ENCODE measurements at places on chromosomes 6 and 20.

GRCh38 chr6:56521976-56522375 lies 120.7 kb downstream of the DST start:
- DNase-seq: no peak

DNA sequence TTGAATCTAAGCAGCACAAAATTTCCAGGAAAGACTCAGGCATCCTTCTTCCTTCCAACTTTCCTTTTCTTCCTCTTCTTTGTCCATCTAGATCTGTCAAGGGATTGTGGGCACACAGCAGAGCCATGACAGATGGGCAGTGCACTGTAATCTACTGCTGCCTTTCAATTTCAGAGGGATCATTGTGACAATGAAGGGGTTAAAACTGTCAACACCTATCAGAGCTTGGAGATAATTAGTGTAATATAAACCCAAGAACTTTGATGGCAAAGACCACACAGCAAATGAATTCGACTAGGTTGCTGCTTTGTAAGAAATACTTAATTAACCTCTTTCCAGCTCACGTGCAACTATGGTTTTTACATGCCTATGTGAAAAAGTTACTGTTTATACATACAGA lies 55.0 kb downstream of the SAMD5 start:
- no peak for DNase-seq

- no peak for DNase-seq
These were observed 344.3 kb upstream of the ID4 start for GRCh38 chr6:19492636-19493405.

DNA sequence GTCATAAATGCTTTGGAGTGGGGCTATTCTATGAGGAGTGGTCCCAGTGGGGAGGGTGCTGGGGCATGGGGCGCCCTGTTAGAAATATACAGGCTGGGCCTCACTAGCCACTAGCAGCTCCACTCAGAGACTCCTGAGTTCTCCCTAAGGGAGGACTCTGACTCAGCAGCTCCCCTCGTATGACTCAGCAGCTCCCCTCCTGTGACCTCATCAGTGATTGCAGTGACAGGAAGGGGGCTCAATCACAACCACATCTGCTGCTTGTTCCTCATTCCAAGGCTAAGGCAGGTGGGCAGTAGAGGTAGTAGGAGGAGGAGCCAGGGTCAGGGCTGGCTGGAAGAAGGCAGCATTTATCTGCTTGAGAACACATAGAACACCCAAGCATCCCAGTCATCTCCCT lies 73.7 kb downstream of the PRND start:
- no peak for DNase-seq

DNA sequence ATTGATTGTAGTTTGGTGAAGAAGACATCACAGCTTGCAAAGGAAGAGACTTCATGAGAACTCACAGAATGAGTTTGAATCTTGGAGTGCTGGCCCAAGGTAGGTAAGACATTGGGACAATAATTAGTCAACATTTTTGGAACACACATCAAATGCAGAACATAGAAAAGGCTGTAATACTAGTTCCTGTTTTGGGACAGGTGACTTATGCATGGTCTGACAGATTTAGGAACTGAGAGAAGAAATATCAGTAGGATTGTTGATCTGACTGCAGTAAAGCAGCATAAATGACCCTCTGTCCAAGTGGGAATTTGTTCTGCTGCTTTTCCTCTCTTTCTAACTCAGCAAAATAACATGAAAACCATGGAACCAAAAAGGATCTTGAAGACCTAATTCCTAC lies 102.3 kb upstream of the MAP3K7 start:
- no peak for DNase-seq

- no peak for DNase-seq
These were observed 1.5 kb downstream of the PYGB start for GRCh38 chr20:25249198-25249931.

DNA sequence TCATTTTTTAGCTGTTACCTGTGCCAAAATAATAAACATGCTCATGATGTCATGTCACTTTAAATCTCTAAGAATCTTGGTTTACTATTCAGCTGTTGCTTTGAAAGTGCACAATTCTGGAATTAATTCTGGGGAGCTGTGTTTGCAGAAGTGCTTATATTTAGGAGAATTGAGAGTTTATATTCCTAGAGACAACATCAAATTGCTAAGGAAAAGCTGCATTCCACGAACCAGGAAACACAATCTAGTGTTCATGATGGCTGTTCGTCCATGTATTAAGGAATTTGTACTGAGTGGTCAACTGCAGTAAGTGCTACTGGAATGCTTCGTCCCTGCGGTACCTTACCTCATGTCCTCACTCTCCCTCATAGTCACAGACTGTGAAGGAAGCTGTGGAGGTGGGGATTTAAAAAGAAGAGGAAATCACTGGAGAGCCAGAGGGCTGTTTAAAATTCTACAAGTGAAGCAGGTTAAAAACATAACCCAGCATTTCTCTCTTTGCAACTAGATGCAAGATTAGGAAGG lies 161.0 kb downstream of the TRMT11 start:
- no peak for DNase-seq

DNA sequence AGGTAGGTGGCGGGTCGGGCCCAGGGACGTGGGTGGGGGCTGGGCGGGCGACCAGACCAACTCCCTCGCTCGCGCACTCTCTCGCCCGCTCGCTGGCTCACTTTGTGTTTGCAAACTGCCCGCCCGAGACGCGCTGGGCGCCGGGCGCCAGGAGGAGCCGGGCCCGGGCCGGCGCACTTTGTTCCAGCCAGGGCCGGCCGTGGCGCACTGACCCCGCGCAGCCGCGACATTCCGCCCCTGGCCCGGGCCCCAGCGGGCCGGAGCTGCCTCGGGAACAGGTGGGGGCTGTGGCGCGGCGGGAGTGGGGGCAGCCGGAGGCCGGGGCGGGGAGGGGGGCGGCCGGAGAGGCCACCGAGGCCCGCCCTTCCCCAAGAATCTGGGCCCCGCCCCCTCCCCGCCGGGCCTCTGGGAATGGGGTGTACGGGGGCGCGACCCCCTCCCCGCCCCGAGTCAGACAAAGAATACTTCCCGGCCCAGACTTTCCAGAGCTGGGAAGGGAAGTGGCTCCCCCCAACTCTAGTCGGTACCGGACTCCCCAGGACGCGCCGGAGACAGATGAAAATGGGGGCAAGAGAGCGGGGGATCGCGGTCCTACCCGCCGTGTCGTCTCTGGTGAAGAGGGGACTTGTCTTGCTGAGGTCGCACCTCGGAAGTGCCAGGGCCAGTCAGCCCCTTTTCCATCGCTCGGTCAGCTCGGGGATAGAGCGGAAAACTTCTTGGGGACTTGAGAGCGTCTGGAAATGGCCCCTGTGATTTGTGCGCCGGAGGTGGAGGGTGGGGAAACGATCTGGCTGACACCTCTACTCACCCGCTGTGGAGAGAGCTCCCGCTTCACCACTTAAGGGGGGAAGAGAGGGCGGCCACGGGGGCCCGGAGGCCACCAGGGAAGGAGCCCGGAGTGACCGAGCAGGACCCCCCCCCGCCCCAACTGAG lies 951 bp downstream of the FOXP4 start:
- DNase-seq: peak; percentile 41

- DNase-seq: no peak
These were observed 26.4 kb downstream of the CRISP1 start for GRCh38 chr6:49839957-49840356.

- DNase-seq: no peak
These were observed 535.9 kb downstream of the FRK start for GRCh38 chr6:115524821-115525220.

GRCh38 chr20:41081276-41081814 lies 52.7 kb downstream of the TOP1 start:
- DNase-seq: no peak

DNA sequence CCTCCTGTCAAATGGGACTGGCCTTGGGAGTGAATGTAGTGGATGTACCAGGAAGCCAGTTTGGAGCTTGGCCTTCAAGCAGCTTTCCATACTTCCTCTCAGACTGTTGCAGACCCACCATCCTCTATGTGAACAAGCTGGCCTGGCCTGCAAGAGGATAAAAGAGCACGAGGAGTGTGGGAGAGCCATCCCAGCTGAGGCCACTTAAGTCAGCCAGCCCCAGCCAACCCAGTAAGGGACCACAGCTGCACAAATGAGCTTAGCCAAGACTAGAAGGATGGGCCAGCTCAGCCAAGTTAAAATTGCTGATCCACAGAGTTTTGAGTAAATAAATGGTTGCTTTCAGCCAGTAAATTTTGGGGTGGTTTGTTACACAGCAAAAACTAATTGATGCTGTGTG lies 156.9 kb upstream of the SOX4 start:
- DNase-seq: no peak

GRCh38 chr6:167298127-167298526 lies 7.0 kb downstream of the UNC93A start:
- DNase-seq: no peak

- DNase-seq: no peak
These were observed 160.1 kb downstream of the ZFAND3 start for GRCh38 chr6:37979392-37980221.

DNA sequence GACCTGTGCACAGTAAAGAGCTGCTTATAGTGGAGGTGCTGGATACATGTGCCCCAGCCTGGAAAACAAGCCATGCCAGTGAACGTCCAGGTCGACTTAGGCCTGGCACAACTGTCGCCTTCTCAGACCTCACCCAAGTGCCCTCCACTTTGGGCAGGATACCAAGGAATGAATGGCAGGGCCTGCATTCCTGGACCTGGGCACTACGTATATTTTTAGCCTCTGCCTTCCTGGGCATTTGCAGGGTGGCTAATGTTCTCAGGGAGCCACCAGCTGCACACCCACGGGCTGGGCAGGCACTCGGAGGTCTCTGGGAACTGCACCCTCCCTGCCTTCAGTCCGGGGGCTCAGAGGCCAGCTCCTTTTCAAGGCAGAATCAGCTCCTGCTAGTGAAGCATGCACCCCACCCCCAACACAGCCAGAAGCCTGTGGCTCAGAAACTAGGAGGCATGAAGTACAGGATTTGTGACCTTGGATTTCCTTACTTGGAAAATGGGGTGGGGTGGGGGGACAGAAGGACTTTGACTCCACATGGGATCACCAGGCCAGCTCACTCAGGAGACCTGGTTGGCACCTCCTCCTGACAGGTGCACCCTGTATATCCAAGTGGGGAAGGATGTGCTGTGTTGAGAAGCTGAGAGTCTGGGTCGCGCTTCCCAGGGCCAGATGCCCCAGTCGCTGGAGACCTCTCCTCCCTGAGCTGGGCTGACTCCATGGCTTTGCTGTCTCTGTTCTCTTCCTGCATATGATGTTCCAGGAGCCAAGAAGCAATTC lies 2.5 kb upstream of the LSM14B start:
- no peak for DNase-seq

GRCh38 chr20:8547035-8547650 lies 415.1 kb downstream of the PLCB1 start:
- no peak for DNase-seq

- no peak for DNase-seq
These were observed 88.8 kb downstream of the FOXC1 start for GRCh38 chr6:1698527-1698926.

DNA sequence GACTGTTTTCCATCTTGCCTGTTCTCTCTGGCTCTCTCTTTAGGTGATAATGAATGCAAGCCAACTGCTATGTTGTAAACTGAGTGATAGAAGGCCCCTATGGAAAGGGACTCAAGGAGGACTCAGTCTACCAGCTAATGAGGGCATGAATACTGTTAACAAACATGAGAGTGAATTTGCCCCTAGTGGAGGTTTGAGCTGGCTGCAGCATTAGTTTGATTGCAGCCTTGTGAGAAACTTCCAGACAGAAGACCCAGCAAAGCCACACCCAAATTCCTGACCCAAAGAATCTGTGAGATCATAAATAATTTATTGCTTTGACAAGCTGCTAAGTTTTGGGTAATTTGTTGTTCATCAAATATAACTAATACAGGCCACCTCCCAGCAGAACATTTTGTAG lies 50.0 kb upstream of the PLCB1 start:
- no peak for DNase-seq

GRCh38 chr6:113893866-113894265 lies 36.7 kb downstream of the MARCKS start:
- no peak for DNase-seq

DNA sequence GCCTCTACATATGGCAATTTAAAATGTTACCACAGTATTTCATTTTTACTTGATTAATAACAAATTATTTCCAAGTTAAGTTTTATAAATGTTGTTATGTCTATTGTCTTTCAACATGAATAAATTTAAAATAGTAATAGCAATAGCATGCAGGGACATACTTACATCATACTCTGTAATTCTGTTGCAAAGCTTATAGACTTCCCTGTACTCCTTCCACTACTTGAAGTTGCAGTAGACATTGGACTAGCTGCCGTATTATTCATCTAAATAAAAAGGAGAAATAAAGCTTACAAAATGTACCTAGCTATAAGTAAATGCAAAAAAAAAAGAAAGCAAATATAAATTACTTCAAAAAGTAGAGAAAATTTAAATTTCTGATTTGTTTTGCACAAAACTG lies 12.7 kb downstream of the SUPT3H start:
- no peak for DNase-seq

GRCh38 chr6:169911264-169912263 lies 160.1 kb downstream of the ERMARD start:
- no peak for DNase-seq

DNA sequence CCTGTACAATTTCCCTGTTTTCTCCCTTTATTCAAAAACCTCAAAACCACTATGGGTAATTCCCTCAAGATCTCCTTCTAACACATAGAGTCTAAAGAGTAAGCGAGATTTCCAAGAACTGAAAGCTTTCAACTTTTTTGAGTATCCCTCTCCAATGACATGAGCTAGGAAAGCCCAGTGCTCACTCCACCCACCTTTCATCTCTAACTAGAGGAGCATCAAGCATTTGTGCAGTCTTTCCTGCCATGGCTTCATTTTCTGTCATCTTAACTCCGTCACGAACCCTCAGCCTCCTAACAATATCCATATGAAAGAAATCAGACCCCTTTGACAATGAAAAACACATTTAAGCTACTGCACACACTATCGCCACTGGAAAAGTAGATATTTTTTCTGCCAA lies 91.9 kb upstream of the SUPT3H start:
- DNase-seq: no peak

DNA sequence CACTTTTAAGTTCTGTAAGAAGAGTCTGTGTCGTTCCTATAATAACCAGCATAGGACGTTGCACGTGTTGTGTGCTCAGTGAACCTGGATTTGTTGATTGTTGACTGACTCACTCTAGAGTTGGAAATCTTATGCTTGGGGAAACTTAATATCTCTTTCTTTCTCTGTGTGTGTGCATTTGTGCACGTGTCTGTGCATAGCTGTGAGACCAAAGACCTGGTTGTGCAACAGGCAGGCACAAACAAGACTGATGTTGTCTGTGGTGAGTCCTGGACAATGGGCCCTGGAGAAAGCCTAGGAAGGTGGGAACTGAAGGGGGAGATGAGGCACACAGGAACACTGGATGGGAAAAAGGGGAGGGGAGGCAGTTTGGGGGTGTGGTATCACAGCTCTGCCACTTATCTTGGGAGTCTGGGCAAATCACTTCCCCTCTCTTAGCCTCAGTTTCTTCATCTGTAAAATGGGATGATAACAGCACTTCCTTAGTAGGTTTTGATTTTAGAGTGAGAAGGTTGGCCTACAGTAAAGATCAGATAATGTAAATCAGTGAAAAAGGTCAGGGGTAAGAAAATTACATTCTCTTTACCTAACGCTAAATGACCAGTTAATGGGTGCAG lies 8.4 kb downstream of the CD40 start:
- no peak for DNase-seq

GRCh38 chr6:146878168-146878951 lies 279.6 kb downstream of the ADGB start:
- no peak for DNase-seq

- DNase-seq: peak; percentile 16
These were observed 18.7 kb downstream of the BTN3A1 start for GRCh38 chr6:26420688-26421171.
